ENCODE measurements at places on chromosomes 5 and 9. TPM values are rescaled to one million over a fixed set of nuclear protein-coding genes. Genes with fewer than 3 reads are reported as not detected.

The PBX3 gene
- total RNA-seq, result 40.9 TPM

The TAS2R1 gene
- not detected for total RNA-seq

The SLC2A8 gene
- 43.4 TPM for total RNA-seq

The CCL21 gene
- 1.4 TPM for total RNA-seq
